ENCODE measurements at places on chromosomes 6 and 20. TPM values are rescaled to one million over a fixed set of nuclear protein-coding genes. Genes with fewer than 3 reads are reported as not detected.

GRCh38 chr6:140459209-140459608 is 1084.8 kb upstream of the CITED2 start:
- DNase-seq = no peak

DNA sequence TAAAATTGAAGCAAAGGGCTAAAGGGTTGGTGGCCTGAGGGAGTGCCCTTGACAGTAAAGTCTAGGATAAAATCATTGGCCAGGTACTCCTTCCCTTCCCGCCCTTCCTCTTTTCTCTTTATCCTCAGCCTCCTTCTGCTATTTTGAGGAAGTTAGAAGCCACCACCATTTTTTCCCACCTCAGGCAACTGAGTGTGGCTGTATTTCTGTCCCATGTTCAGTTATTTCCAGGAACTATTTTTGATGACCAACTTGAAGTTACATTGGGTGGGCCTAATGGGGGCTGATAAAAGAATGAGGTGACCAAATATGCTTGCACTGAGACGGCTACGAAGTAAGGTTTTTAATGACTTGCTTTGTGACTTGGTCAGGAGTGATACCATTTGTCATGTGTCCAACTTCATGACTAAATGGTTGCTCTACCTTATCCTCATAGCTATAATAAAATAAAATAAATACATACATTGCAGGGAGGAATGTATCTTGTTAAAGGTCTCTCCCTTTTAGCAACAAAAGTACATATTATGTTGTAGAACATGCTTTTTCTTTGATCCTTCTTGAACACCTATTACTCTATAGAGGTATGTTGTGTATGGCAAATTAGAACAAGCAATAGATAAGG is 12.0 kb downstream of the PTPN1 start:
- no peak for DNase-seq

DZANK1 gene
- total RNA-seq = 10.2 TPM

SLC24A3 gene
- total RNA-seq = 2.4 TPM
